ENCODE measurements at places on chromosomes 5 and 9. TPM values are rescaled to one million over a fixed set of nuclear protein-coding genes. Genes with fewer than 3 reads are reported as not detected.

Gene CFAP157
- total RNA-seq, result 0.61 TPM

Gene C9orf43
- 0.47 TPM for total RNA-seq

Gene DAB2
- total RNA-seq, result 1.4 TPM

Gene PCDHA5
- 11.8 TPM for total RNA-seq

Gene RICTOR
- 39.3 TPM for total RNA-seq

All from glutamatergic neuron (in vitro differentiated cells).